ENCODE measurements at places on chromosomes 7 and 10.

DNA sequence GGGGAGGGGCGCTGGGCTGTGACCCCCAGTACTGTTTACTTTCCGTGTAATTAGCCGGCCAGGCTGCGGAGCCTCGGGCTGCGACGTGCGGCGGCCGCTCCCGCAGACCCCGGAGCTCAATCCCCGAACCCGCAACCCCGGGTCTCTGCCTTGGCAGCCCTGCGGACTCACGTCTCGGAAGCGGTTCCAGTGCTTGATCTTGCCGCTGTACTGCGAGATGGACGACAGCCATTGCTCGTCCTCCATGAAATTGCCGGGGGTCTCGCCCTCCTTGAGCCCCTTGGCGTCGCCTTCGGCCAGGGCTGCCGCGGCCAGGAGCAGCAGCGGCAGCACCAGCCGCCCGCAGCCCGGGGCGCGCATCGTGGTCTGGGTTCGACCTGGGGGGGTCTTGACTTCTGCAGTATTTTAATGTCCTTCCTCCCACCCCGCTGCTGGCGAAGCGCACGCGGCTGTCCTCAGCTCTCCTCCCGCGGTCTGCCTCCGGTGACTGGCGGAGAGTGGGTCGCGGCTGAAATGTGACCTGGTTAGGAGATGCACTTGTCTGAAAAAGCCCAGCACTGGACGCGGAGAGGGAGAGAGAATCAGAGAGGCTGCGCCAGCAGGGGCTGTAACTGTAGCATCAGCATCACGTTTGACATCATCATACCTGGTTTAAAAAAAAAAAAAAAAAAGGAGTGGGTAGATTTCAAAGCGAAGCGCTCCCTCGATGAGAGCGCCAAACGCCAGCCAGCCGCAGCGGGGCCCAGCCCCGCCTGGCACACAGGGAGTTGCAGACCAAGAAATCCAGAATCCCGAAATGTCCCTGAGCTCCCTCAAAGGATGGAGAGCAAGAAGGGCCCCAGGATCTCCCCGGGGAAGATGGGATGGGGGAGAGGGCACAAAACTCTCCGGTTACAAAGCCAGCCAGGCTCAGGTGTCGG is at the start of gene SPOCK2:
Gene SPOCK2, minus strand, starts transcription at position 583 of the 920 bp plus-strand sequence. Its CDS starts 223 bp downstream, at position 360.
- no peak for DNase-seq

GRCh38 chr10:13882119-13882711 is 295.4 kb downstream of the PRPF18 start:
- DNase-seq = peak; percentile 82

DNA sequence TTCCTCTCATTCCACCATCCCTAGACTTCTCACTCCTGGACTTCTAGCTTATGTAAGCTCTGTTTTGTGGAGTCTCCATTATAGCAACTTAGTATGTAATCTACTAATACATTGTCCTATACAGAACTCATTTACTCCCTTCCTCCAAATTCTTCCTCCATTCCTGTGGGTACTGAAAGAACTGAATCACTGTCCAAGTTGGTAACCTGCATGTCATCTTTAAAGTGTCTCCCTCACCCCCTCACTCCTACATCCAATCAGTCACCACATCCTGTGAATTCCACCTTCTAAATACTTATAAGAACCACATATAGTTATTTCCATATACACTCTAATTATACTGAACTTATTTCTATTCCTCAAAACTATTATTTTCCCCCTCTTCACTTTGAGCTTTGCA is 20.3 kb downstream of the AASS start:
- no peak for DNase-seq

DNA sequence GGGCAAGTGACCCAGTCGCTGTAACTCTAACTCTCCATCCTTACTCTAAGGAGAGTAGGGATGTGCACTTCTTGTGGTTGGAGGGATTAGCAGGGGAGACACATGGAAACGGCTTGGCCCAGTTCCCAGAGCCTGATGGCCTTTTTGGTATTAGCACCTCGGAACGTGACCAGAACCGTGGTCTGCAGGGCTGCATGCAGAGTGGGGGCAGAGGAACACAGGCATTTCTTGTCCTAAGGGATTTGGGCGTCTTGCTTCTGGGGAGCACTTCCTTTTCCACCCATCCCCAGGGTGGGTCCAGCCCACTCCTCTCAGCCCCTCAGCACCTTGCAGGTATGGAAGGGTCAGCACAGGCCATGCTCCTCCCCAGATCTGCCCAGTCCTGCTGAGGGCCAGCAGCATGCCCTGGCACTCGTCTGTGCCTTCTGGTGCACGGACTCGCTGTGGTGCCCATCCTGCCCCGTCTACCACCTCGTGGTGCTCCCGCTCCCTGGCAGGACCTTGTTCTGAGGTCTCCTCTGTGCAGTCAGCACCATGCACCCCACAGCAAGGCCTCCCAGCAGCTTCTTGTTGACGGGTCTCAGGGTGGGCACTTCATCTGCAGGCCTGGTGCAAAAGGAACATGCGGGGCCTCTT is 109.6 kb downstream of the ACTR3B start:
- no peak for DNase-seq

DNA sequence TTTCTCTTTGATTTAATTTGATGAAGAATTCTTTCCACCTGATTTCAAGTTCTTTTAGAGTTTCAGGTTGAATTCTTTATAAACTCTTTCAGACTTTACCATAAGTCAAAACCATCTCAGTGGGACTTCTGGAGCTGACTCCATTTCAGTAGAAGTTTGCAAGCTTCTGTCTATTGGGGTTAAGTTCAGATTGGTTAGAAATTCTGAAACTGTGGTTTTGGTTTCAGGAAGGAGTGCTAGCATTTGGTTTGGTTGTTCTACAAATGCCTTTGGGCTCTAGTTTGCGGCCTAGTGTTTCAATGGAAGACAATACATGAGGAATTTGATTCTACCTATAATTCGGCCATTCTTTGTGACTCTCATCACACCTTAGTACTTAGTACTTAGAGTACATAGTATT is 176.8 kb upstream of the RHOBTB1 start:
- no peak for DNase-seq

- DNase-seq = no peak
These were observed 24.5 kb upstream of the IL6 start for GRCh38 chr7:22702516-22702915.

DNA sequence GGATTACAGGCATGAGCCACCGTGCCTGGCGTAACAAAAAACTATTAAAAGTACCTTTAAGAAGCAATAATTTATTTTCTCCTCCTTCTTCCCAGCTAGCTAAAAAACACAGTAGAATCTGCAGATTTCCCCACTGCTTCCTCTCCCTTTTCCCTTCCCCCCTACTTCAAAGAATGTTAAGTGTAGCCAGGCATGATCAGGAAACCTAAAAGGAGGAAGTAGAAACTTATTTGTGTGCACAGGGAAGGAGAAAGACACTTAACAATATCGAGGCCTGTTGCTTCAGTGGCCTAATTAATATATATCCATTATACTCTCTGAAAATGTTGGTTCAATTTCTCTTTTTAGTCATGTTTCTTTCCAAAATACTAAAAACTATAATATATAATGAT is 127.7 kb downstream of the NRBF2 start:
- DNase-seq = no peak

- no peak for DNase-seq
These were observed 12.6 kb downstream of the CYP3A5 start for GRCh38 chr7:99667179-99667578.

GRCh38 chr7:101862280-101863220 is 45.1 kb downstream of the CUX1 start:
- DNase-seq = no peak

DNA sequence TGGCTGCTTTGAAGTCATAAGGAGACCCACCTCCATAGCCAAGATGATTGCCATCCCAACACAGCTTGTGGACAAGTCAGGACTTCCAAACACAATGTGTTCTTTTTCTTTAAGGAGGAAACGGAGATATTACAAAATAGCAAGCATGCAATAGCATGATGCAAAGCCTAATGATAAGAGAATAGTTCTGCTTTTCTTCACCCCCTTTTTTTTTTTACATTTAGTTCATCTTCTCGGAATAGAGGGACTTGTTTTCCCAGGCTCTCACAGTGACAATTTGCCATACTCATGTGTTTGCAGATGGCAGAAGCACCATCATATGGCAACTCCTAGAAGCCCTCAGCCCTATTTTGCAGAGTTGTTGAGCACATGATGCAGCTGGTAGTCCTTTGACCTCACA is 119.8 kb downstream of the ITGB8 start:
- DNase-seq = no peak

DNA sequence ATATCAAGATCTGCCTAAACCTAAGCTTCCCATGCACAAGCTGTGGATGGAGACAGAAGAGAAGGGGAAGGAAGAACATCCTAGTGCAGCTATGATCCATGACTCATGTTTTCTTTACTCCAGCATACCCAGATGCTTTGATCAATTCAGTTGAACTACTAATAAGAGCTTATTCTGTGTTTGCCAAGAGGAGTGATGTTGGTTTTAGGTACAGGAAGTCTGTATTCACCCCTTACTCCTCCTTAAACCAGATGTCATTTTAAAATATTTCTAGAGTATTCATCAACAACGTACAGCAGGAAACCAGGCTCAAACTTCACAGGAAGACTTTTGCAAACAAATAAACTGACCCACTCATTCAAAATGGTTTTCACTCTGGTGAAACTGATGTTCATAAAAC is 29.2 kb downstream of the PANK1 start:
- no peak for DNase-seq

GRCh38 chr7:48114115-48114514 is 25.1 kb downstream of the UPP1 start:
- no peak for DNase-seq

DNA sequence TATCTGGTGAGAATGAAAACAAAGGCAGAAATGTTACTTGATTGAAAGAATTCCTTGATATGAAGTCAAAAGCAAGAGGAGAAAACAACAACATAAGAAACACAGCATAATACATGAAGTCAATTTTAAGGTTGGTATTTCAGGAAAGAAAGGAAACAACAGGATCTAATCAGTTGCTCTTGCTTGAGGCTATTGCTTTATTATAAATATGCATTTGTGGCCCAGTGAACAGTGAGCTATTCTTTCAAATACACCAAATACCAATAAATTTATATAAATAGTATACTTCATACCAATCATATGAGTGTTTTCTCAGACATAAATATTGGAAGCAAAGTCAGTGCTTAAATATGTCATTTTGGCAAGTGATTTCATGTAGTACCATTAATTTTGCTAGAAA is 806.6 kb downstream of the NXPH1 start:
- DNase-seq = no peak

DNA sequence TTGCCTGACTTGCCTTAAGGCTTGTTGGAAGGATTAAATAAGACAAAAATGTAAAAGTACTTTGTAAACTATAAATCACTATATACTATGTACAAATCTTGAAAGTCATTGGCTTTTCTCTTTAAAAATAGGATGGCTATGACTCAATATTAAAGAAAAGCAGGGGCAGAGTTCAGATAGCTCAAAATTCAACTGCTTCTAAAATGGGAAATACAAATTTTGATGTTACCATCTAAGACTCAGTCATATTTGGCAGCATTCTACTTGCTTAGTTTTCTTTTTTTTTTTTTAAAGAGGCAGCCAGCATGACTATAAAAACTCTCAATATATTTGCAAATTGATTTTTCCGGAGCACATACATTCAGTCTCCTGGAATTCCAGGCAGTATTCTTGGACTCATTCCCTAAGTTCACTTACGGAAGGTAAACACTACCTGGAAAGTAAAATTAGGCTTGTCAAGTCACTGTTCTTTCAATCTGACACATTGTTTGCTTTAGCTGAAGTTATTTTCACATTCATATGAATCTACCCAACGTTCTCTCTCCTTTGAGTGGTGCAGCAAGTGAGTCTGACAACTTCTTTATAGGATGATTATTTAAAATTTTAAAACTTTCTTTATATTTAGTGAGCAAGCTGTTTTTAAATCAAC is 133.8 kb upstream of the CCDC6 start:
- DNase-seq = no peak

DNA sequence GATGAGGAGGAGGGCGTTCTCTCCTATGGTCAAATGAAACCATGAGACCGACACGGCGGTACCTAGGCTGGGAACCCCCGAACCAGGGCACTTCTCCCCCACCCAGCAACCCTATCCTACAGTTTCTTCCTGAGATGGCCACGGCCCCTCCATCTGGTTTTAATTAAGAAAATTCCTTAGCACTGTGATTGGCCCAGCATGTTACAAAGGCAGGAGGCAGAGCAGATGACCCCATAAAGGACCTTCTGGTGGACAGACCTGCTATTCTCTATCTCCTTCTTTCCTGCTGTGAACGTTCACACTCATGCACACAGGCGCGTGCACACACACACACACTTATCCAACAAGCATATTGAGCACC is 129.4 kb downstream of the RGS10 start:
- DNase-seq = no peak

GRCh38 chr7:115676080-115676479 is 354.5 kb downstream of the TFEC start:
- no peak for DNase-seq

GRCh38 chr7:107658467-107658866 is 2.2 kb upstream of the SLC26A4 start:
- no peak for DNase-seq

DNA sequence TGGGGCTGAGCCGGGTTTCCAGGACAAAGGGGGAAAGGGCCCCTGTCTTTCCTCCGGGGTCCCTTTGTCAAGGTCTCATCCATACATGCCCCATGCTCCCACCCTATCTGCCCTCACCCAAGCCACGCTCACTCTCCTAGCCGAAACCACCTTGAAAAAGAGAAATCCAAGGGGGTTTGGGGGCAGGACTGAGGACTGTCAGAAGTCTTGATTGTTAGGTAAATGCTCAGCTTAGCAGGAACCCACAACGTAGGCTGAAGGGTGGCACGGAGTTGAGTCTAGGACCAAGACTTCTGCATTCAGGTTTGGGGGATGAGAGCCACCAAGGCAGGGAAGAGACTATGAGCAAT is 719 bp upstream of the PGAM2 start:
- no peak for DNase-seq

DNA sequence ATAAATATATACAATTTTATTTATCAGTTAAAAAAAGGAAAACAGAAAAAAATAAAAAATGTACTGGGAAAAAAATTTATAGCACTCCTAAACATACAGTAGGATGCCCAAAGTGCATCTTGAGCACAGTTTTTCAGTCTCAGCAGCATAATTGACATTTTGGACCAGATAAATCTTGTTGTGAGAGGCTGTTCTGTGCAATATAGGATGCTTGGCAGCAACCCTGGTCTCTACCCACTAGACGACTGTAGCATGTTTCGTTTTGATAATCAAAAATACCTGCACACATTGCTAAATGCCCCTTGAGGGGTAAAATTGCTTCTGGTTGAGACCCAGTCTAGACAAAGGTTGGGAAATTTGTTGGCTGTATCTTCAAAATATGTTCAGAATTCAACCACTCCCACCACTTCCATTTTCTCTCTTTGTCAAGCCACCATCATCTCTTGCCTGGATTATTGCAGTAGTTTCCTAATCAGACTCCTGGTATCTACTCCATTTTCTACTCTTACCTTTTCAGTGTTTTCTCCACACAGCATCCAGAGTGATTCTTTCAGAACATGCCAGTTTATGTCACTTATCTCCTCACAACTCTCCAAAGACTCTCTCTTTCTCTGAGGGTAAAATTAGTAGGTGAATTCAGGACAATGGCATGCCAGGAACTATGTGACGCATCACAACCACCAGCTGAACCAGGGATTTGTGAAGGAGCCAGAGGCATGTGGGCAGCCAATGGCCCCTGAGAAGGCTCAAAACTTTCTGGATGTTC is 91.4 kb downstream of the GPR85 start:
- peak; percentile 82 for DNase-seq
